Stimulated activated CD8-positive, alpha-beta memory T cell treated with anti-CD3 and anti-CD28 coated beads, Interleukin-7, amount 100 ng/mL, for 1 hour (primary cell): ENCODE measurements at places on chromosomes 7 and 10.

DNA sequence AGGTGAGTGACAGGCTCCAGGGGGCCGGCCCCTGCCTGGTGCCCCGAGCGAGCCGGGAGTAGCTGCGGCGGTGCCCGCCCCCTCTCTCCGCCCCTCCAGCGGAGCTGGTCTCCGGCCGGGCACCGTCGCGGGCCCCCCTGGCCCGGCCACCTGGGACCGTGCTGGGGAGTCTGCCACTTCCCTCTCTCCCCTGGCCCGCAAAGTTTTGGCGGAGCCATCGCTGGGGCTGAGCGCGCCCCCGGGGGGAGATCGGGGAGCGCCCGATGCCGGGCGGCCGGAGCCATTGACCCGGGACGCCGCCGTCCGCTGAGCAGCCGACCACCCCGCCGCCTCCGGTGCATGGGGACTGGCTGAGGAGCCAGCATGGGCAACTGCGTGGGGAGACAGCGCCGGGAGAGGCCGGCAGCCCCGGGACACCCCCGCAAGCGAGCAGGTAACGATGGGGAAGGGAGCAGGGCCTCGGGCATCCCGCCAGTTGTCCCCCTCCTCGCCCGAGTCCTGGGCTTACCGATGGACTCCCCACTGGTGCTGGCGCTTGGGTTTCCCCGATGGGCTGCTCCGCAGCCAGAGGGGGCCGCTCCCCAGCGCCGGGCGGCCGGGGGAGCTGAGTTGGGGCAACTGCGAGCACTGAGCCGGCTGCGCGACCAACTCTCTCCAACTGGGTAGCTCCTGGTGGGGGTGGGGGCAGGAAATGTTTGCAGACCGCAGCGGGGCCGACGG is at the start of gene UBTD1:
Gene UBTD1, plus strand, starts transcription at position 84 of the 720 bp plus-strand sequence. Its CDS starts 280 bp downstream, at position 364.
- no peak for DNase-seq

GRCh38 chr7:140435252-140435895 is 31.5 kb downstream of the RAB19 start:
- no peak for DNase-seq

DNA sequence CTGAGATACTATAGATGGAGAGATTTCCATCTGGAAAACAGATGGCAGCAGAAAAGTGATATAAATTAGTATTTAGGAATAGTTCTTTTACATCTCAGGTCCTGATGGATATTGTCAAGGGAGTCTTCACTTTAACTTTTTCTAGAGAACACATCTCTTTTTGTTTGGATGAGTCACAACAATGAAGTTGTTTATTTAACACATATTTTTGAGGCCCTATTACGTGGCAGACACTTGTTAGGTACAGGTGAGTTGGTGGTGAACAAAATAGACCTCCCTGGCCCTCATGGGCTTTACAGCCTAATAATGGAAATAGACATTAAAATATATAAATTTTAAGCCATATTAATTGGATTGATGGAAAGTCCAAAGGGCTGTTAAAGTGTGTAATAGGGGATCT is 168.3 kb downstream of the VTI1A start:
- DNase-seq = no peak

DNA sequence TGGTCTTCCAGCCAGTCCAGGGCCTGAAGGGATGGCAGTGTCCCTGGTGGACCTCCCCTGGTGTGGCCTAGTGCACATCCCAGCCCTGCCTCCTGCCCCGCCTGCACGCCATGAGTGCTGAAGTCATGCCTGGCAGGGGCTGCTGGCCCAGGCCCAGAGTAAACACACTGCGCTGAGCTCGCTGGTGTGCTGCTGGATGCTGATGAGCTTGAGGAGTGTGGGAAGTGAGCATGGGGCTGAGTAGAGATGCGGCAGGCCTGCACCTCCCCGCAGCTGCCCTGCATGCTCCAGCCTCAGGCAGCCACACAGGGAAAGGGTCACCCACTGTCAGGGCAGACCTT is 43.2 kb downstream of the HTRA1 start:
- DNase-seq = no peak

DNA sequence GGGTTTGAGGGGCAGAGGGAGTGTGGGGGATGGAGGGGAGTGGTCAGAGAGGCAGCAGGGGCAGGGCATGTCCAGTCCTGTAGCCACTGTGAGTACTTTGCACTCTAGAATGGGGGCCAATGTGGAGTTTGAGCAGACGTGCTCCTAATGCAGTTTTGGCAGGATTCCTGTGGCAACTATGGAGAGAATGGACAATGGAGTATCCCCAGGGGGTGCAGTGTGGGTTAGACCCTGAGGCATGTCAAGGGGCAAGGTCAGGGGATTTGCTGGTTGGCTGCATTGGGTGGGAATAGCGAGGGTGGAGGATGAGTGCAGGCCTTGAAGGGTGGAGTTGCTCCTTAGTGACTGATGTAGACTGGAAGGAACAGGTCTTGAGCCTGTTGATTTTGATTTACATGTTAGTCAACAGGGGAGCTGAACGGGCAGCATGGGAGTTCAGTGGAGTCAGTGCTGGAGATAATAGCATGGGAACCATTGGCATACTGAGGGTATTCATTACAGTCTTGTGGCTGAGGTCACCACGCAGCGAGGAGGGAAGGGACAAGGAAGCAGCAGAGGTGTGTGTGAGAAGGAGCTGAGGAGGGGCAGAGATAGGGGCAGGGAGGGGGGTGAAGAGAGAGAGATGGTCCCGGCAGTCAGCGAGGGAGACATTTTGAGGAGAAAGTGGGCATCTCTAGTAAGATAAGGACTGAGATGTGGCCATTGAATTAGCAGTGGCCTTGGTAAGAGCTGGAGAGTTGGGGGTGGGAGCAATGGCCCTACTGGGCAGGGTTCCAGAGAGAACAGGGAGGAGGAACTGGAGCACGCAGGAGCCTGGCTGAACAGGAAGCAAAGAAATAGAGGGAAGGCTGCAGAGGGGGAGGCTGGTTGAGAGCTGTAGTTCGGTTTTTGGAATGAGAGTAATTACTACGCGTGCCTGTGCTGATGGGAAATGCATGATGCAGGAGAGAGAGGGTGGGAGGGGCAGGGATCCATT is 112.7 kb downstream of the CCNY start:
- DNase-seq = no peak

DNA sequence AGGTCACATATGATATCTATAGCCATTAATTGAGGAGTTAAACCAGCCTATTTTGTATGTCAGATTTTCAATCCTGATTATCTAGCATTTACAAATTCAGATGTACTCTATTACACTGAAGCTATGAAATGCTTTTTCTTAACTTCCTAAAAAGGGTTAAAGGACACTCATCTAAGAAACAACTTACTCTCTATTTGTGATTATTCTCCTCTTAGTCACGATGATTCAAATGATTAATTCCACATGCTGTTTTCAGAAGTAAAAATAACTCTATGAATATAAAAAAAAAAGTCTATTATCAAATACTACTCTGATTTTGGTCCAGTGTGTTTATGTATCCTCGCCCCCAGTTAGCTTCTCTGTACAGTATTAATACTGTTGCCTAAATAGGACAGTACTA is 1199.9 kb downstream of the GATA3 start:
- DNase-seq = no peak

DNA sequence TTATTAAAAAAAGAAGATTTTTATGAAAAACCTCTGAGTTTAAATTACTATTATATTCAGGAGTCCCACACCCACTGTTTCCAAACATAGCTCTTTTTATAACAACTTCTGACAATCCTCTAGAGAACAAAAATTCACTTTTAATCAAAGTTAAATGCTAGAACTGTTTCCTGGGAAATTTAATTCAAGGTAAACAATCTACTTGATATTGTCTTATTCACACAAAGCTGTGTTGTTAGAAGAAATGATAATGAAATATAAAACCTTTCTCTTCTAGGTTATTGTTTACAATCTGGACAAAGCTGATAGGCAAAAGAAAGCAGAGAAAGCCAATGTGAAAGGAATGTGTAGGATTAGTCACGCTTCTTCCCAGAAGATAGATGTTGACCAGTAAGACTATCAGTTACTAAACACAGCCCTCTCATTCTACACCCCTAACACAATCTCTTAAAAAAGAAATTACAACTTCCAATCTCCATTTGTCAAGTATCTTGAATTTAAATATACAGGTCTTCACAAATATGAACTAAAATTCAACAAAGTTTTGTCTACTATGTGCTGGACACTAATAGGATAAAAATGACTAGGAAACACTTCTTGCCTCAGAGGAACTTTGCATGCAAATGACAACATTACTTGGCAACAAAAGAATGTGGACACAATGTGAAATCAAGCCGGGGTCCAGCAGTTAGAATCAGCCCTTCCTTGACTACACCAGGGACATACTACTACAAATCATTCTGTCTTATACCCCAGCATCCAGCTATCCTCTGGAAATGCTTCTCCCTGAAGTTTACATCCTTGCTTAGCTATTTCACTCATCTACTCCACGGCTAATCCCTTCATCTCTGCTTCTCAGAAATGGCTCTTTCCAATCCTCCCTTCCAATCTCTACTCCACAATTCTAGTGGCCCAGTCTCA is 123.7 kb downstream of the IMMP2L start:
- DNase-seq = no peak

GRCh38 chr10:99540306-99540656 is 7.5 kb downstream of the NKX2-3 start:
- no peak for DNase-seq

DNA sequence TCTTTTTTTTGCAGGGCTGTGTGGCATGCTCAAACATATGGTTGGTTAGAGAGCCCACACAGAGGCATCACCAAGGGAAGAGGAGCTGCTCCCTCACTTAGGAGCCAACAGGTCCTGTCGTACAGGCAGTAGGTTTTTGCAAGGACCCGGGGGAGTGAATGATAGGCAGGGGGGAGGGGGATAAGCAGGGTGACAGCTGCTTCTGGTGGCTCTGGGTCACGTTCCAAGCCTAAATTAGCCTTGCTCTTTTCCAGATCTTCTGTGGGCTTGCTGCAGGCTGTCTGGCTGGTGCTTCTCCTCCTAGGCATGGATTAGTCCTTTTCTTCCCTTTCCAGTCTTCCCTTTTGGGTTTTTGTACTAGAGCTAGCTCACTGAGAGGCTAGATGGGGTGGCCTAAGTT is 117.7 kb upstream of the PODXL start:
- no peak for DNase-seq

- DNase-seq = no peak
Observed at GRCh38 chr7:108653526-108653925, 83.9 kb downstream of the DNAJB9 start.

- DNase-seq = no peak
Observed at GRCh38 chr7:132446260-132446659, 130.0 kb downstream of the PLXNA4 start.

DNA sequence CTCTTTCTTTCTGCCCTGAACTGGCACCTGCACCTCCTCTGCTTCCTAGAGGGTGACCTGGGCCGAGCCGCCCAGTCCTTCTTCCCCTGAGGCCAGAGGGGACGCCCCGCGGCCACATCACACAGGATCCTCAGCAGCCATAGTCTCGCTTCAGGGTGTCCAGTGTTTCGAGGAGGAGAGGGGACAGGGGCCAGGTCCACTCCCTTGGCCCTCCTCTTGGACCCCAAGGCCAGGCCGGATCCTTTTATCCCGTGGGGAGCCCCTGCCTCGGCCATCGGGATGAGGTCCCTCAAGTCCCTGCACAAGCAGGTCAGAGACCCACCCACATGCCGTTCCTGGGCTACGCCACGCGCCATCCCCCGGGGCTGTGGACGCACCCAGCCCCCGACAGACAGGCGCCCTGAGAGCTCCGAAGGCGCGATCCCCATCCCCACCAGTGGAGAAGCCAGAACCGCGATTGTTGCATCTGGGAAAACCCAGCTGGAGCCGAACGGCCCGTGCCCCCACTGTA is 3.6 kb downstream of the BHLHA15 start:
- DNase-seq = no peak
